Mammary epithelial cell (primary cell): ENCODE measurements at places on chromosomes 2 and 18.

DNA sequence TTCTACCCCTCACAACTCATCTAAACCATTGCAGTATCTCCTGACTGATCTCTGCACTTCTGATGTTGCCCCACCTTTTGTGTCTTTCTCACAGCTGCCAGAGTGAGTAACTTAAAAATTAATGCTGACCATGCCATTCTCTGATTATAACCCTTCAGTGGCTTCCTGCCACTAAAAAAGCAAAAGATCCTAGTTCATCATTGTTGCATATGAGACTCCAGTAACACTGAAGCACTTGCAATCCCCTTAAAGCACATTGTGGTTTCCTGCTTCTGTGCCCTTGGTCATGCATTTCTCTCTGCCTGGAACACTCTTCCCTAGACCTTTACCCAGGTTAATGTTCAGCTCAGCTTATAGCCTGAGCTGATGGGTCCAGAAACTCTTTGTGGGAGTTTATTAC is 95.1 kb upstream of the WDSUB1 start:
- DNase-seq = no peak

DNA sequence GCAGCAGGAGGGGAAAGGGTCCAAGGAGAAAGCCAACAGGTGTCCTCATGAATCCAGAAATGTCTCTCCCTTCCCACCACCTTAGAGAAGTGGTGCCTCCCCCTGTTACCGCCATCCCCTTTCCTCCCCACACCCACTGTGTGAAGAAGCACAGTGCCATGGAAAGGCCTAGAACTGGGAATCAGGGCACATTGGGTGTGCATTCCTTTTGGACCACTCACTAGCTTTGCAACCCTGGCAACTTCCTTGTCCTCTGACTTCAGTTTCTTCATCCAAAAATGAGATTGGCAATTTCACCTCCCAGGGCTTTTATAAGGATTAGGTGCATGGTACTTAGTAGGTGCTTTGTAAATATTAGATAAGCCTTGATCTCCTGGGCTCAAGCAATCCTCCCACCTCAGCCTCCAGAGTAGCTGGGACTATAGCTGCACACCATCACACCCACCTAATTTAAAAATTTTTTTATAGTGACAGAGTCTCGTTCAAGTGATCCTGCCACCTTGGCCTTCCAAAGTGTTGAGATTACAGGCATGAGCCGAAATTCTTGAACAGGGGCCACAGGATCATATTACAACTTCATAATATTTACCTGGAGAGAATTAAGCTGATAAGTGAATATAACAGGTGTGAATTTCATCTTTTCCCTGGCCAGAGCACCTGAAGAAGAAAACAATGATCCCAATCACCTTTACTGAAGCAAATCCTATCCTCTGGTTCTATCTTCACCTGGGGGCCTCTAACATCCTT is 97.9 kb upstream of the TAF1B start:
- no peak for DNase-seq

- no peak for DNase-seq
Measured at GRCh38 chr2:231627384-231628120, 34.9 kb downstream of the TEX44 start.

DNA sequence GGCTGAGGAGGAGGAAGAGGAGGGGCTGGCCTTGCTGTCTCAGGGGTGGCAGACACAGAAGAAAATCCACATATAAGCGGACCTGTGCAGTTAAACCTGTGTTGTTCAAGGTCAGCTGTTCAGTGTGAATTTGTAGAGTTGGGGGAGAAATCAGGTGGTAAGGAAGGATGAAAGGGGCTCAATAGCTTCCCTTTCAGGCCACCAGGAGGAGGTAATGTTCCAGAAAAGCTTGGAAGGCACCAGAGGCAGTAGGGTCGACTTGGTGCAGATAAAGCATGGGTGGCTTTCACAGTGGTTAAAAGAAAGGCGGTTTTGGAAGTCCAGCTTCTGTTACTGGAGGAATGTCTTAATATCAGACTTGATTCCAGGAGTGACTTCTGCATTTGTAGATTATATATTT is 167.4 kb downstream of the THSD7B start:
- DNase-seq = peak; percentile 14

- DNase-seq = no peak
Measured at GRCh38 chr2:45418532-45418931, 192.5 kb downstream of the SRBD1 start.

- peak; percentile 48 for DNase-seq
Measured at GRCh38 chr2:205700331-205701132, 18.2 kb downstream of the NRP2 start.

GRCh38 chr2:18387441-18388206 is 172.8 kb downstream of the RDH14 start:
- DNase-seq = peak; percentile 51
